GM13976 (cell line): ENCODE measurements at places on chromosomes 7 and 10.

GRCh38 chr10:32851301-32851700 is 106.7 kb downstream of the ITGB1 start:
- no peak for DNase-seq

- DNase-seq = no peak
Measured at GRCh38 chr10:90969121-90969534, 48.2 kb upstream of the ANKRD1 start.

DNA sequence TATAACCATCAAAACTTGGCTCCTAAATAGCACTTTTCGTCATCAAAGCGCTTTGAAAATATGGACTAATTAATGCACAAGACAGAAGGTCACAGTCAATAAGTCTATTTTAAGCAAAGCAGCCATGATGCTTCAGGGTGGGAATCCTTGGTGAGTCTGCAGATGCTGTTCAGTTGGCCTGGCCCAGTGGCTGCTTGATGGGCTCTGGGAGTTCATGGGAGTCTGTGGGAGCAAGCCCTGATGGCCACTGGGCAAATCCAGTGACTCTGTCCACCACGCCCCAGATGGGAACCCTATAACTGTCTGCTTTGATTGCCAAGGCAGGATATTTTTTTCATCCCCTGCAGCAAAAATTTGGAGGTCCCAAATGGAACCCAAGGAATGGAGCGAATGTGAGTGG is 95.7 kb upstream of the CTBP2 start:
- no peak for DNase-seq

DNA sequence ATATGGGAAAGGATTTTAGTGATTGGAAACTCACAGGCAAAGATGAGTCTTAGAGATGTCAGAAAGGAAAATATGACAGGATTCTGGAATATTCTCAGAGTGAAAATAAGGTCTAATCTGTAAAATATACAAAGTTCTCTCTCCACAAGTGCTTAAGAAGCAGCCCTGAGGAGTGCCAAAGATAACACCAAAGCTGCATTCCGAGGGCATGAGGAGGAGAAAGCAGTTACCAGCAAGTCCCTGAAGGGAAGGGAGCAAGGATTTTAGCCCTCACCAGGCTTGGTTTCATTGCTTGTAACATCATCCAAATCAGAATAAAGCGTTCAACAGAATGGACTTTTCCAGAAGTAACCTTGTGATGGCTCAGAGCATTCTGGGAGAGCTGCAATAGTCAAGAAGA is 31.4 kb upstream of the DLX6 start:
- no peak for DNase-seq

GRCh38 chr7:70733090-70733489 is 398.9 kb upstream of the GALNT17 start:
- DNase-seq = no peak

DNA sequence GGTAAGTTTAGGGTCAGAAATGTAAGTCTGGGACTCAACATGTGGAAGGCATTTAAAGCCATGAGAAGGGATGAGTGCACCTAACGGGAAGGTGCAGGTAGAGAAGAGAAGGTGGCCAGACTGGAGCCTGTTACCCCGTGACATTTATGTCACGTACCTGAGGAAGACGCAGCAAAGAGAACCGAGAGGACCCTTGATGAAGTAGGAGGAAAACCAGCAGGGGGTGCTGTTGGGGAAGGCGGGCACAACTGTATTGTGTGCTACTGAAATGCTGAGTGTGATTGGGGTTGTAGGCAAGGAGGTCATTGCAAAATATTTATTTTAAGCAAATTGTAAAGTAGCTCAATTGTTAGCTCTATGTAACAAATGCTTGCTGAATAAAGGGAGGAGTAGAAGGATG is 338.2 kb upstream of the PRKCQ start:
- DNase-seq = peak; percentile 29

DNA sequence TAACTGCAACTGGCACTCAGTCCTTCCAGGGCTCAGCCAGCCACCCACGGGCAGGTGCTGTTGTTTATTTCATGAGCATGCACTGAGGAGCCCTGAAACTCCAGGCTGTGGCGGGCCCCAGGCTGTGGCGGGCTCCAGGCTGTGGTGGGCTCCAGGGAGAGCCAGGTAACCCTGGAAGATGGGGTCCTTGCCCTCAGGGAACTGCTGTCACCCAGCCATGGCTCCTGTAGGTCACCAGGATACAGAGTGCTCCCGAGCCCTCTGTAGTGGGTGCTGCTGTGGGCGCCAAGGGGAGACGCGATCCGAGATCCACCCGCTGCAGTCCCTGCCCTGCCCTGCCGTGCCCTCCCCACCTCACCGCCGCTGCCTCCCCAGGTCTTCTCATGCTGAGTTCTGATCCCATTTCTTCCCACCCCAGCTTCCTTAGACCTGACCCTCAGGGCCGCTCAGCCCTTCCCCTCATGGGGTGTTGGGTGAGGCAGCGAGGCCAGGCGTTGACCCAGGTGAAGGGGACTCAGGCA is 29.6 kb downstream of the LRRC27 start:
- DNase-seq = no peak

DNA sequence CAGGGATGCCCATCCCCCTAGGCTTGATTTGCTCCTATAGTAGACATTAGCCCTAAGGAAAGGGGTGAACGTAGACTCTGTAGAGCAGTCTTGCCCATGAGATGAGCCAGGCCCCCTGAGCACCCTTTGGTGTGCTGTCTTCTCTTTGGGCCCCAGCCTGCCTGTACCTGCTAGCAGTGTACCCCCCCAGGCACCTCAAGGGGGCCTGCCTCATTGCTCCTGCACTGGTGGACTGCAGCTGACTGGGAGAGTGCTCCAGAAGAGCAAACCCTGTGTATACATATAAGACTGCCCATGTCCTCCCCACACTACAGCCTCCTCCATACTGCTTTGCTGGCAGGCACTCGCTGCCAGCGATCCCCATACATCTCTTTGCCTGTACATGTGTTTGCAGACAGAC is 206.7 kb downstream of the PCDH15 start:
- no peak for DNase-seq

- no peak for DNase-seq
Measured at GRCh38 chr10:77564731-77565589, 72.6 kb downstream of the KCNMA1 start.

GRCh38 chr7:69670701-69671100 is 72.4 kb downstream of the AUTS2 start:
- DNase-seq = no peak

GRCh38 chr7:44225566-44226395 is 25.0 kb downstream of the YKT6 start:
- DNase-seq = no peak

- no peak for DNase-seq
Measured at GRCh38 chr7:141915565-141915964, 634 bp upstream of the OR9A4 start.

- no peak for DNase-seq
Measured at GRCh38 chr10:92544296-92544695, 29.6 kb downstream of the IDE start.

DNA sequence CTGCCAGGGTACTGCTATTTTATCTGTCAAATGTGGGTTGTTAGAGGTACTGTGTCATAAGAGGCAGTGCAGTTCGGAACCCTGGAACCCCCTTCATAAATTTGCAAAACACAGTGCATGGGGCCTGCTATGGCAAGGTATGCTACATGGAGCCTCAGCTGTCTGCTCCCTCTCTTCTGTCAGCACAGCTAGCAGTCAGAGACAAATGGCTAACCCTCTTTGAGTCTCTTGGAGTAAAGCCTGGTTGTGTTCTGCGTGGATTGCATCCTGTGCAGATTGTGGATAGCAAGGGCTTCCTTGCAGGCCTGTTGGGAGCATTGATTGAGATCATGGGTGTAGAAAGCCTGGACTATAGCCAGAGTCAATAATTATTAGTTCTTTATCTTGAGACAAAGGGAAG is 397.8 kb downstream of the AUTS2 start:
- DNase-seq = no peak

DNA sequence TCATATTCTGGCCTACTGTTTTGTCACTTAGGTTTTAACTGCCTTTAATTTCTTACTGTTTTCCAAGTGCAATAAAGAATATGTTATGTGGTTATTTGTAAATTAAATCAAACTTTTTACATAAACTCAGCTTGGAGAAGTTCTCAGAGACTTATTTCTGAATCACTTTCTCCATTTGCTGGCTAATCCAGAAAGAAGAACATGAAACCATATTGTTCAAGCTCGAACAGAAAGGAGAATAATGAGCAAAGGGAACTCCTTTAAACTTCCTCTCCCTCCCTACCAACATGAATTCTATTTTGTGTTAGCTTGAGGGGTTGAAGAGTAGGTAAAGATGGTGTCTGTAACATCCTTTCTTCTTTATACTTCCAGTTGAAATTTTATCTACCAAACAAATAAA is 52.3 kb downstream of the SHTN1 start:
- DNase-seq = no peak

GRCh38 chr10:112977426-112977898 is 27.4 kb downstream of the TCF7L2 start:
- no peak for DNase-seq

DNA sequence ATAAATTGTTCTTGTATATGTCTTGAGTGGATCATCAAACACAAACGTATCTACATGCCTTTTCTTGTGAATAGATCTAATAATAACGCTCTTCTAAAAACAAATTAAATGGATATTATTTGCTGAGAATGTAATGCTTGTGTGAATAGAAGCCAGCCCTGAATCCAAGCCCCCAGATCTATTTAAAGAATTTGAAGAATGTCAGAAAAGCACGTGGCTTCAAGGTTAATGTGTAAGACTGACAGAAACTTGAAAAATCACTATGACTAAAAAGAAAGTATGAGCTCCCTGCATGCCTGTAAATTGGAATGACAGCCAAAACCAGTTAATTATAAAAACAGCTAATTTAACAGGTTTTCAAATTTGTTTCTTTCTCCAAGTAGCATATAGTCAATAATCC is 43.2 kb upstream of the ATRNL1 start:
- no peak for DNase-seq

GRCh38 chr7:14875941-14876587 is 26.5 kb downstream of the DGKB start:
- no peak for DNase-seq

- no peak for DNase-seq
Measured at GRCh38 chr7:70657571-70657970, 474.4 kb upstream of the GALNT17 start.

GRCh38 chr10:93495654-93496321 is 624 bp upstream of the CEP55 start:
- peak; percentile 22 for DNase-seq

GRCh38 chr10:56470701-56471100 is 109.6 kb upstream of the ZWINT start:
- DNase-seq = no peak

GRCh38 chr10:123746061-123746460 is 79.9 kb downstream of the GPR26 start:
- DNase-seq = no peak

DNA sequence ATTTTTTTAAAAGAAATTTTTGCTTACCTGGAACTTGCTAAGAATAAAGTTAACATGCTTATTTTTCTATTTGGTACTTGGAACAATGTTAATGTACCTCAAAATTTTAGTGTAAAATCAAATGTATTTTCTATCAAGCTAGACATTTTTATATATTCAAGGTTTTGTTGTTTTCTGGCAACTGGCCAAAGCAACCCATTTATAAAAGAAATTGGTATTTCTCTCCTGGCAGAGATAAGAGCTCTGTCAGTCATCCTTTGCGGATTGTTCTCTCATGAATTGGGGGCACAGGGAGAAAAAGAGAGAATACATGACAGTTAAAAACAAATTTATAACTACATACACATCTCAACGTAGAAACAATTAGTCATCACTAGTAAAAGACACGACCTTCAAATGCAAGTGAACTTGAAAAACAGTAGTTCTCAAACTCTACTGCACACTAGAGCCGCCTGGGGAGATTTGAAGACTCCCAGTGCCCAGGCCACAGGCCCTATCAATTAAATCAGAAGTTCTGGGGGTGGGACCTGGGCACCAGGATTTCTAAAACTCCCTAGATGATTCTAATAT is 152.4 kb upstream of the LAMB4 start:
- DNase-seq = no peak

DNA sequence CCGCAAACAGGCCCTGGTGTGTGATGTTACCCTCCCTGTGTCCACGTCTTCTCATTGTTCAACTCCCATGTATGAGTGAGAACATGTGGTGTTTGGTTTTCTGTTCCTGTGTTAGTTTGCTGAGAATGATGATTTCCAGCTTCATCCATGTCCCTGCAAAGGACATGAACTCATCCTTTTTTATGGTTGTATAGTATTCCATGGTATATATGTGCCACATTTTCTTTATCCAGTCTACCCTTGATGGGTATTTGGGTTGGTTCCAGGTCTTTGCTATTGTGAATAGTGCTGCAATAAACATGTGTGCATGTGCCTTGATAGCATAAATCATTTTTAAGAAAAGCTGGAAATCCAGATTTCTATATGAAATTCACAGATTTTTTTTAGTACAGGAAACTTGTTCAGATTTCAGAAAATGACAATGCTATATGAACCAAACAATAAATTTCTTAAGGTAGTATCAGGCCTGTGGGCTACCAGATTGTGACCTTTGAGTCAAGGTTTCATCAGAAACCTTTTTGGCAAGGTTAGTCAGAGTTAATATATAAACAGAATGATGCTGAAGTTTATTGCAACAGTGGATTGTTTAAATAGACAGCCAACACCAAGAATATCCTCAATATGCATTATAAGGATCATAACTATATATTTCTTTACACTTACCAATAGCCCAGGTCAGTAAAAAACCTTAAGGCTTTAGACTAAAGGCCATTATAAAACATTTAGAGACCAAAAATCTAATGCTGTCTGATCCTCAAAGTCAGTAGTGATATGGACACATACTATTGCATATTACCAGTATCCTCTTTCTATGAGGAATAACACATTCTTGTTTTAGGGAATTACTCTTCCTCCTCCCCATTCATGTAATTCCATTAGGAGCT is 68.7 kb upstream of the PAPSS2 start:
- no peak for DNase-seq

- DNase-seq = no peak
Measured at GRCh38 chr7:99707096-99707495, 27.3 kb upstream of the CYP3A5 start.

DNA sequence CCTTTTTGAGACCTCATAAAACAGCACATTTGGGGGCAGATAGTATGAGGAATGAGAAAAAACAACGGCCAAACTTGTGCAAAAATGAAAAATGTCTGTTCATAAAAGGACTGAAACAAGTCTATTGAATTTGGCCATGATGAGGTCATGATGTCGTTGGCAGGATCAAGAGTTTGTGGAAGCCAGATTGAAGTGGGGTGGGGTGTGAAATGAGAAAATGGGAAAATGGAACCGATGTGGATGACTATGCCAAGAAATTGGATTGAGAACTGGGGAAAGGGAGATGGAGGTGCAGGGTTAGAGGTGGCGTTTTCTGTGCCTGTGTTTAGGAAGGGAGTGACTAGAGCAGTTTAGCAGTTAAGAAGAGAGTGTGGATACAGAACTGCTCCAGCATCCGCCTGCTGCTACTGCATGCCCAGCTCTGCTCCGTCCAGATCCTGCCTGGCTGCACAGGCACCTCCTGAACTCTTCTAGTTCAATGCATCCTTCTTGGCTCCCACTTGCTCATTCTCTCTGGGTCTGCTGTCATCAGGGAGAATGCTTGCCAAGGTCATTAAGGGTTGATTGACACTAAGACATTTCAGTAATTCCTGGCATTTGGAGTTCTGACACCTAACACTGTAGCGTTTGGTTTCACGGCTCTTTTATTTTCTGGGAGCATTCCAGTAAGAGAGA is 111.9 kb downstream of the GALNT17 start:
- no peak for DNase-seq
